ENCODE measurements at places on chromosomes 5 and 9.

- no peak for DNase-seq
Measured at GRCh38 chr5:154830219-154830595, 20.2 kb downstream of the FAXDC2 start.

GRCh38 chr9:129676975-129677374 is 11.5 kb downstream of the PRRX2 start:
- DNase-seq, result no peak

- DNase-seq, result no peak
Measured at GRCh38 chr5:179343021-179343718, 2.1 kb downstream of the ADAMTS2 start.

GRCh38 chr9:13994240-13994639 is 319.7 kb downstream of the NFIB start:
- DNase-seq, result no peak

DNA sequence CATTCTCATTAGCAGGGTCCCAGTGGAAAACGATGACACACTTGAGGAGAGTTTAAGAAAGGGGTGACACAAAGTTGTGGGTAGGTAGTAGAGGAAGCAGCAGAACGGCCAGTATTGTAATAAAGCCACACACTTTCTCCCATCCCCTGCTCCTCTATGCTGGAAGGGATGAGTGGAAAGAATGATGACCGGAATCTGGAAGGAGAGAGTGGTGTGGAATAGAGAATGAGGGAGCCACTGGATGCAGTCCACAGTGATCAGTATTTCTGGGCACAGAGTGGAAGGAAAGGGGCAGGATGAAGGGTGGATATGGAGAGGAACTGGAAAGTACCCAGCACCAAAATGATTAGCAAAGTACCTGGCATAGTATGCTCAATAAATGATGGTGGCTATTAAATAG is 133.8 kb upstream of the DAB2 start:
- no peak for DNase-seq

GRCh38 chr5:180647941-180648500 is 1.4 kb downstream of the FLT4 start:
- DNase-seq, result no peak

DNA sequence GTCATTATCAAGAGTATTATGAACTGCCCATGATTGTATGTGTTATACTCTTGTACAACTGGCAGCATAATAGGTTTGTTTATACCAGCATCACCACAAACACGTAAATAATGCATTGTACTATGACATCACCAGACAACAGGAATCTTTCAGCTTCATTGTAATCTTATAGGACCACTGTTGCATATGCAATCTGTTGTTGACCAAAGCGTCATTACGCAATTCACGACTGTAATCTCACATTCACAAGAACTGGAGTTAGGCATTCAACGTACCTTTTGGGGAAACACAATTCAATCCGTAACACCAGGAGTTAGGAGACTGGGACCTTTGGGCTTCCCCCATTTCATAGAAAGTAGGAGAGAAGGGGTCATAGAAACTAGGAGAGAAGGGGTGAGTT is 20.4 kb upstream of the ARSI start:
- no peak for DNase-seq

- no peak for DNase-seq
Measured at GRCh38 chr5:143349177-143349576, 54.3 kb downstream of the NR3C1 start.
